ENCODE measurements at places on chromosomes 1 and 21.

DNA sequence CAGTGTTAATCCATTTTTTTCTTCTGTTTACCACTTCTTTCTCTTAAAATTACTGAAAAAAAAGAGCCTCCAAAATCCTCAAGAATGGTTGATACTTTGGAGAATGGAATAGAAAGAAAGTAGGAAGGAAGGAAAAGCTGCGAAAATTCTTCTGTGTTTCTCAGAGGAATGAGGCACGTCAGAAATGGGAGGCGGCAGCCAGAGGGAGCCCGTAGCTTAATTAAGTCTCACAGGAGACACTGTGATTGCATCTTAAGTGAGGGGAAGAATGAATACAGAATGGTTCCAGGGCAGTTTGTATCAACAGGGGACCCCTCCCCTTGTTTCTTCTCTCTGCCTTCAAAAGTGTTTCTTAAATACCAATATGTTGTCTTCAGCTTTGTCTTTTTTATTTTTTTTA, 1099.5 kb downstream of the PLA2G4A start:
- no peak for DNase-seq

- no peak for DNase-seq
These were observed 84.9 kb downstream of the VPS26C start for GRCh38 chr21:37182222-37182621.

DNA sequence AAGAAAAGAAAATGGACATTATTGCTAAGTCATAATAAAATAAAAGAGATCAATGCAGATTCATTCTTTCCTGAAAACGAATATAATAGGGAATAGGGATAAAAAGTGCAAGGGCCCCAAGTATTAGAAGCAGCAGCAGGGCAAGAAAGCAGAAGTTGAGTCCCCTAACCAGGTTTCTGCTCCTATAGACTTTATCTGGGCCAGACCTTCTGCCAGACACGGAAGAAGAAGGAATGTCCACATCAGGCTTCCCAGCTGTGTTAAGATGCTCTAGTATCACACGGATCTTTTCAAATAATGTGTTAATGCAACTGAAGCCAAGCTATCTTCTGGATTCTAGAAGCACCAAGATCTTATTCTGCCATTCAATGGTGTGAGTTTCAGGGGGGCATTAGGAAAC, 26.9 kb downstream of the CD244 start:
- DNase-seq = no peak

GRCh38 chr1:94542088-94542870, 720 bp upstream of the F3 start:
- DNase-seq = no peak

DNA sequence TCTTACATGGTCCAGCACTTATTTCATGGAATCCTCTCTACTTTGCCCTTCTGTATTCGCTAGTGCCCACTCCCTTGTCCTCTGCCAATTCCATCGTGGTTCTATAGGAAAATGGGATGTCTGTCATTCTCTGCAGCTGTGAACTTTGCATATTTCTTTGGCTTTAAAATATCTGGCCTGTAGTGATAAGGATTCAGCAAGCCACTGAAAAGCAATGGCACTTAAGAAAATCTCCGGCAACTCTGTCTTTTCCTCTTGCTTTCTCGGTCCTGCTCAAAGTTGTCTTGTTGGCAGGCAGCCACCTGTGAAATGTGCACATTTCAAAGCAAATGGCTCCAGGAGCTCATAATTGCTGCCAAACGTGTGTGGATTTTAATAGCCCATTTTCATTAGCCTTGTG, 91.8 kb downstream of the CHD1L start:
- no peak for DNase-seq

GRCh38 chr1:6100861-6101783, 55.4 kb downstream of the KCNAB2 start:
- DNase-seq = no peak

DNA sequence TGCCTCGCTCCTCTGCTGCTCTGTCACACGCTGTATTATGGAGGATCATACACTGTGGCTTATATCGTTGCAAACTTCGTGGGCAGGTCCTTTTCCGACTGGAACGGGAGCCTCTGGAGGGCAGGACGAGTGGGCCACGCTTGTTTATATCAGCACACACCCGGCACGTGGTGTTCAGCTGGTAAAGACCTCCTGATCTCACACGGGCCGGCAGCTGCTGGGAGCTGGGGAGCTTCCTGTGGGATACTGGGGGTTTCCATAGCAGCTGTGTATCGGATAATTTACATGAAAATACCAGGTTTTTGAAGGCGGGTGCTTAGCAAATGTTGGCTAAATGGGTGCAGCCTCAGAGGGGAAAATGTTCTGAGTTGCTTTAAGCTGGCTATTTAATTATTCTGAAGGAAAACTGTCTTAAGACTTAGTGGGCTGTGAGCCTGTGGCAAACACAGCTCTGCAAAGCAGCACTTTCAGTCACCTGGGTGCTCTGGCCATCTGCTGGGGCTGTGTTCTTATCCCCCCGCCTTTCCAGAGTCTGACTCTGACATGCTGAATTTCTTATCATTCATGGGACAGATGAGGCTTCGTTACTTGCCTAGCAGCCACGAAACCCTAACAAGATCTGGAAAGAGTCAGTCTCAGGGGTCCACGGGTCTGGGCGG, 103.6 kb upstream of the GCLM start:
- no peak for DNase-seq

DNA sequence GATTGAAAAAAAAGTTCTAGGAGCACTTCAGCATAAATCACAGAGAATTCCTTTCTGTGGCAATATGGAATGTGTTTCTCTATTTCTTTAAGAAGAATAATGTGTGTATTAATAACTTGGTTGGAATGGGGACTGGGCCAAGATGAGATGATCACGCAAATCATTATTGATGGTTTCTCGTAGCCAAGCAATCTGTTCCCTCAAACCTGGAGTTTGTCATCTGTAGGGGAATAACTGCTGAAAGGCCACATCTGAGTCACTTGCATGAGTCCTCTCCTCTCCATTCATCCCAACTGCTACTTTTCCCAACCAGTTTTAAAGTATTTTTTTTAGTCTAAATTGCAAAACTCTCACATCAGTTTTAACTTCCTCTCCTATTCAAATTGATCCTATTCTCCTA, 480.4 kb downstream of the PLPP3 start:
- DNase-seq = no peak

DNA sequence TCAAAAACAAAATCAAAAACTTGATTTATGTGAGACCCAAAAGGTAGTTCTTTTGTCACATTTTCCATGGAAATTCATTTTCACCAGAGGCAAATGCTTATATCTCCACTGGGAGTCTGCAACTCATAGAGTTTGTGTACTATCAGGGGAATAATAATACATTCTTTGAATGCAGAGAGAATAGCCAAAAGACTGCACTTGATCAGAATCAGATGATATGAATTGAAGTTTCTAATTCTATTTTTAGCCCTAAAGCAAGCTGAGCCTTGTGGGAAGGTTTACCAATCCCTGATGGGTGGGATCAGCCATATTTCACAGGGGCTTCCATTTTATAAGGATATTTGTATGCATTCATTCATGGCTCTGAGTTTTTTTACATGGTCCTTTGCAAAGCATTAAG, 49.6 kb downstream of the TSEN15 start:
- DNase-seq = no peak

DNA sequence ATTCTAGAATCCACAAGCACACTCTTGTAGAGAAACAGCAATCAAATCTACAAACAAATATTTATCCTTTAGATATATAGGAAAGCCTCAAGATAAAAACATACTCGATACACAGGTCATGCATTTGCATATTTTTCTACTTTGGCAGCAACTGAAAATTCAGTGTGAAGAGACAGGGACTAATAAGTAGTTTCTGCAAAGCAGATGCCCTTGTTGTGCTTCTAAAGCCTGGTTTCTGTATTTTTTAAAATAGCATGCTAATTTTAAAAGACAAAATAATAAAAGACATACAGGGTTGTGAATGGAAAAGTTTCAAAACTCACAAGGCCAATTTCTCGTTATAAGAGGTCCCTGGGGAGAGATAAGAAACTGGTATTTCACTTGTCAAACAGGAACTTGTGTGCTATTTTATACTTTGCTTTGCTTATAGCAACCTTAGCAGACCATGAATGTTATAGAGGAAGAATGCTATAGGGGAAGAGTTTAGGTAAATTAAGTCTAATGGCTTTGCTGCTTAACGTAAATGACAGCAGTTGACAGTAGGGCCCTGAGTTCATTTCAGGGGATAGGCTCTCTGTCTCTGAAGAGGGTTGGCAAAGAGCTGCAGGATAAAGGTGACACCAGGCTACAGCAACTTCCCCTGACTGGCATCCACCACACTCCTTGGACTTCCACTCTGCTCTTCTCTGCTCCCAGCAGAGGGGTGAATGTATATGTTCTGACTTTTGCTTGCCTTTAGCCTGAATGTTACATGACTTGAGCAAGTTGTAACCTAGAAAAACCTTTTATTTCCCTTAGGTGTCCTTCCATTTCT, 9.4 kb upstream of the RGS13 start:
- no peak for DNase-seq

DNA sequence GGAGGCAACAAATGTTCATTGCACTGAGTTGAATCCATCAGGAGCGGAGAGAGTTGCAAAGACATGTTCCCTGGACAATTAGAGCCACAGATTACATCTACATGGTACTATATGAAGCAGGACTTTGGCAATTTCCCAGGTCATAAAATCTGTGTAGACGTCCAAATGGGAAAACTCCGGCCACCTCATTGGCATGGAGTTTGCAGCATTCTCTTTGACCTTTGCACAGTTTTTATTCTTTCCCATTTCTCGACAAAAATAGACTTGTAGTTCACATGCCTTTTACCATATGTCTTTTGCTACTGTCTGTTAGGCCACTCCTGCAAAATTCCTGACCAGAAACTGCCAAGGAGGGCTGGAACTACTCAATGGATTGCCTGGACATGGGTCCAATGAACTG, 48.2 kb downstream of the UBE2T start:
- DNase-seq = no peak

DNA sequence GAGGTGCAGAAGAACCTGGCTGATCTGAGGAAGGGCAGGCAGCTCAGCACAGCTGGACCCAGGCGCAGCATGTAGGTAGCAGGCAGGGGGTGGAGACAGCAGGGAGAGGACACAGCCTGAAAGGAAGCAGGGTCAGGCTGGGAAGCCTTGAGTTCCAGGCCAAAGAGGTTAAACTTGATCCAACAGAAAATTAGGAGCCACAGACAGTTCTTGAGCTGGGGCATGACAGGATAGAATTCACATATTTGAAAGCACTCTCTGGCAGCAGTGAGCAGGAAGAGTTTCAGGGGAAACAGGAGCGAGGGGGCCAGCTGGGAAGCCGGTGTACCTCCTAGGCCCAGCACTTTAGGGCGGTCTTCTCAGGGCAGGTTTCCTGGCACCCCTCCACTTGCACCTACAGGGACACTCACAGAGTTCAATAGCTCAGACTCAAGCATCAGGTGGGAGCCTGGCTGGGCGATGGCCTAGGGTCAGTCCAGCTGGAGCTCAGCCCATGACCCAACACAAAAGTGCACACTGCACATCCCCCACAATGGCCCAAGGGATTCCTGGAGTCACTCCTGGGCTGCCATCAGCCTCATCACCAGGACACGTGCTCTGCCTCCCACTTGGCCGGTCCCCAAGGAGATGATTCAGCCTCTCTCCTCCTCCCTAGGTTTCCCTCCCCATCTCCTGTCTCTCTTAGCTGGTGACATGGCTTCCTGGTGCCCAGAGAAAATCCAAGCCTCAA, 22.7 kb downstream of the MATN1 start:
- DNase-seq = no peak

DNA sequence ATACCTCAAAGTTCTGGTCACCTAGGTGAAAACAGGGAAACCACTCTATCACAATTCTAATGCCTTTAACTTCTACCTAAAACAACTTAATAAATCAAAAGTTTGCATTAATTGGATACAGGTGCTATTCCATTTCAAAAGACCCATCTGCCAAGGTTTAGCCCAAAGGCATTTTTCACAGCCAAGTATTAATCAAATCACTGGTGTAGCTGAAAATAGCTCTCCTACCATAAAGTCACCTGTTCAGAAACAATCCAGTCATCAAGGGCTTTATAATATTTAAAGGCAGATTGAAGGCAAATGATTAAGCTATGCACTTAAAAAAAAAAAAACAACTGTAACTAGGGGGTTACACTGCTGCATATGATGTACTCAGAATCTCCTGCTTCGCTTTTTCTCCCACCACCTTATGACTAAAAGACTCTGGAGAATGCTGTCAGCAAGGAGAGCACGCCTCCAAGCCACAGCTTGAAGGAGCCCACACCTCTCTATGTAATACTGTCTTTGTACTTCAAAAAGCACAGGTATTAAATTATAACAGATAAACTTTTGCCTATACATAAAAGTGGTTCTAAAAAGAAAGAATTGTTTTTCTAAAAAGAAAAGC, 20.5 kb downstream of the KIAA0319L start:
- DNase-seq = no peak

DNA sequence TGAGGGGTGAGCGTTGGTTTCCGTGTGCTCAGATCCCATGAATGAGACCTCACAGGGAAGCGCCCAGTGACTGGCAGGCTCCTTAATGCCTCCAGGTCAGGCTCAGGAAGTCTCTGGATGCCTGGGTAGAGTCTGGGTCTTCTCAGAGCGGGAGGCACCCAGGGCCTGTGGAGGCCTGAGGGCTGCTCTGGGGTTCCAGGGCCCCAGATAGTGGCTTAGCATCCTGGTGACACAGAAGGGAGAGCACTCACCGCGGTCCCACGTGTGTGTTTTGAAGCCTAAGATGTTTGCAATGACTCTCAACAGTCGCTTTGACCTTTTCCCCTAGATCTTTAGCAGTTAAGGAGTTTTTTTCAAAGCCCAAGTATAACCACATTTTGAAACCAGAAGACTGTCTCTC, 25.0 kb downstream of the PRMT2 start:
- no peak for DNase-seq

DNA sequence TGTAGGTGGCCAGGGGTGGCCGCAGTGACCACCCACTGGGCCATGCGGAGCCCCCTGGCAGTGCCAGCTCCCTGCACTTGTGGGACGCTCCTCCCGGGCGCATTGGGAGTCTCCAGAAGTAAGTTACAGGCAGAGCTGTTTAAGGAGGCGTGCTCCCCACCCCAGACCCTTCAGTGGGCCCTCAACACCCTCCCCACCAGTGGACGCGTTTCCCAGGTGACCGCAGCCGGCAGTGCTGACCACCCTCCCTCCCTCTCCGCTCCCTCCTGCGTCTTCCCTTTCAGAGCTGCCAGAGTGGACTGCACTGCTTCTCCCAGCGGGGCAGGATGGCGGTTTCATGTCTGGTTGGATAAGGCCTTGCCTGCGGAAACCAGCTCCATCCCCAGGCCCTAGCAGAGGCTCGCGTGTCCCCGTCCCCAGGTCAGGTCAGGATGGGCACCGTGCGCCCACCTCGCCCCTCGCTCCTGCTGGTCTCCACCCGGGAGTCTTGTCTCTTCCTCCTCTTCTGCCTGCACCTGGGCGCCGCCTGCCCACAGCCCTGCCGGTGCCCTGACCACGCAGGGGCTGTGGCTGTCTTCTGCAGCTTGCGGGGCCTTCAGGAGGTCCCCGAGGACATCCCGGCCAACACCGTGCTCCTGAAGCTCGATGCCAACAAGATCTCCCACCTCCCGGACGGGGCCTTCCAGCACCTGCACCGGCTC, 1.1 kb downstream of the LRRC3 start:
- no peak for DNase-seq

- no peak for DNase-seq
These were observed 41.3 kb downstream of the PRDM15 start for GRCh38 chr21:41837756-41838297.

GRCh38 chr1:4166713-4167112, 266.6 kb upstream of the C1orf174 start:
- no peak for DNase-seq

Data from CD4-positive, alpha-beta T cell treated with Interferon alpha-2 for 1 hour (primary cell).